ENCODE measurements at places on chromosomes 12 and 14. TPM values are rescaled to one million over a fixed set of nuclear protein-coding genes. Genes with fewer than 3 reads are reported as not detected.
A peak's percentile ranks its signal among the peaks of the same experiment; 100 is the strongest.

The TMPRSS12 gene
- not detected for total RNA-seq

The DPPA3 gene
- total RNA-seq = not detected

The SELPLG gene
- total RNA-seq = 0.42 TPM

The WNT1 gene
- not detected for total RNA-seq

The EML5 gene
- total RNA-seq = 0.96 TPM

The HOXC5 gene
- not detected for total RNA-seq

DNA sequence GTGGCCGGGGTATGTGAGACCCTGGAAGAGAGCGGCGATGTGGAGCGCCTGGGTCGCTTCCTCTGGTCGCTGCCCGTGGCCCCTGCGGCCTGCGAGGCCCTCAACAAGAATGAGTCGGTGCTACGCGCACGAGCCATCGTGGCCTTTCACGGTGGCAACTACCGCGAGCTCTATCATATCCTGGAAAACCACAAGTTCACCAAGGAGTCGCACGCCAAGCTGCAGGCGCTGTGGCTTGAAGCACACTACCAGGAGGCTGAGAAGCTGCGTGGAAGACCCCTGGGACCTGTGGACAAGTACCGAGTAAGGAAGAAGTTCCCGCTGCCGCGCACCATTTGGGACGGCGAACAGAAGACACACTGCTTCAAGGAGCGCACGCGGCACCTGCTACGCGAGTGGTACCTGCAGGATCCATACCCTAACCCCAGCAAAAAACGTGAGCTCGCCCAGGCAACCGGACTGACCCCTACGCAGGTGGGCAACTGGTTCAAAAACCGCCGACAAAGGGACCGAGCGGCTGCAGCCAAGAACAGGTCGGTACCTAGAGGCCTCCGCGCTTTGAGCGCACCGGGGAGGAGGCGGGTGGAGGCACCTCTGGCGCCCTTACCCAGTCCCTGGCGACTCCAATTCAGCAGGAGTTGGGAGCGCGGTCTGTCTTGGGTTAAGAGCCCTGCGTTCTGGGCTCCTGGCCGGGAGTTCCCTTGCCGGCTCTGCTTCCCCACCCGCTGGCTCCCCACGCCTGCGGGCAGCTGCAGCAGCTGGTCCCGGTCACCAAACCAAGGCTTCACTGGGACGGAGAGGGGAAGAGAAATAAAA is 700 bp downstream of the SIX6 start:
- DNase-seq = no peak

DNA sequence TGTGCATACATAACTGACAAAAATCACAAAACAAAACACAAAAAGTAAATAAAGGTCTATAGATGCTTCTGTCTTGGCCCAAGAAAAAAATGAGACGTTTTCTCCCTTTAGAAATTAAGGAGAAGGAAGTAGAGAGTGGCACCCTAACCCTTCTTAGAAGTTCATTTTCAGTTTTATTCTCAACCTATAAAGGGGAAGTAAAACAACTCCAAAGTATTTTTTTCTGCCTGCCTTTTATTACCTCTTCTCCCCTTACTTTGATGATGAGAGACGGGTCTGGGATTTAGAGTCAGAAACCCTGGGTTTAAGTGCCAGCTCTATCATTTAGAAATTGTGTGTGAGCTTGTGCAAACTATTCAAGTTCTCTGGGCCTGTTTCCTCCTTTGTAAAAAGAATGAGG is 2.8 kb downstream of the PRIM1 start:
- no peak for DNase-seq

DNA sequence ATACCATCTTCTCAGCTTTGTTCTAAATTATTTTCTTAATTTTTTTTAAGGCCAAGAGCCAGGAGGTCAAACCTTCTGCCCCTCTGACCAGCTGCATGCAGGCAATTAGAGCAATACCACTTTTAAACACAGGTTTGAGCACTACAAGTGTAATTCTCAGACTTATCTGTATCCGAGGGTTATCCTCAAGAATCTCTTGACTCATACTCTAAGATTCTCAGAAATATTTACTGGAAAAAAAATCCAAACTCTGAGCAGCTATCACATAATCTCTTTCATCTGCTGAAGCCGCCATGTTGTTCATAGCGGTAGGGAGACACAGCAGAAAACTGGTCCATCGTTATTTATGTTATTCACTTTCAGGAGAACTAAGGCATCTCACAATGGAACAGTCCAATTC is 27.4 kb upstream of the PTHLH start:
- DNase-seq = peak; percentile 65

GRCh38 chr12:89276860-89277259 is 75.4 kb downstream of the DUSP6 start:
- DNase-seq = no peak

DNA sequence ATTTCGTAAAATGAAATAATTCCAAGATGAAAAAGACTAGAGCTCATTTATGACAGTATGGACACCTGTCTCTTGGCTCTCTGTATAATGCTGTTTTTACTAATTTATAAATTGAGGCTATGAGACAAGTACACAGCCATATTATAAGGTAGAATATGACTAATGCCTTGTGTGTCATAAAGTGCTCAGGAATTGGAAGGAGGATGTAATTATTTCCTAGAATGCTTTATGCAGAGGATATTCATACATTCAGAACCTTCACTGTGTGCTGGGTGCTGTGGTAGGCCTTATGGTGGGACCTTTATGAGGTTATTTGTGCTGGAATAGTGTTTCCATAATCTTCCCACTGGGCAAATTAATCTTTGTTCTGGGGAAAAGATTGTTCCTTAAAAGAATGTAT is 13.3 kb downstream of the PCNX1 start:
- DNase-seq = no peak

- no peak for DNase-seq
Measured at GRCh38 chr12:8905546-8905945, 8.8 kb upstream of the PHC1 start.

DNA sequence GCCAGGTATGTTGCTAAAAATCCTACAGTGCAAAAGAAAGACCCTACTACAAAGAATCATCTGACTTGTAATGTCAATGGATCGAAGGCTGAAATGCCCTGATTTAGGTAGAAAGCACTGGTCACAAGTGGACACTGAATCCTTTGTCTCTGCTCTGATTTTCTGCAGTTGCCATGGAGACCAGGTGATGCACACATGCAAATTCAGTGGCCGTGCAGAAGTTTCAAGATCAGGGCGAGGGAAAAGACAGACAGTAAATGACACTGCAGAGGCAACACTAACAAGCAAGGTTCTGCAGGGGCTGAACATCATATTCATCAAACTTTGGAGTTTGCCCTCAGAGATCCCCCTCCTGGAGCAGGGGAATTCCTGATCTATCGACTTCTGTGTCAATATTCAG is 370.3 kb upstream of the TMEM132C start:
- no peak for DNase-seq

DNA sequence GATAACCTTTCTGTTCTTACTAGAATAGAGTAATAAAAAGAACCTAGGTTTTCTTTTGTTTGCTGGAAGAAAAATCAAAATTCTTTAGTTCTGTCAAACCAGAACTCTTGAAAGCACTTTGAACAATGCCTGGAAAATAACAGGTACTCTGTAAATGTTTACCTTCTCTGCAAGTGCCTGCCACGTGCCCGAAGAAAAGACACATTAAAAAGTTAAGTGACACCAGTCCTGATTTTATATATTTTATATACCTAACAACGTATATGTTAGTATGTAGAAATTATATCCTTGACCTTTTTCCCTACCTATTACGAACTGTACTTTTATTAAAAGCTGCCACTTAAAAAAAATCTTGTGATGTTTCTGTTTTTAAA is 976 bp downstream of the THAP2 start:
- DNase-seq = no peak

DNA sequence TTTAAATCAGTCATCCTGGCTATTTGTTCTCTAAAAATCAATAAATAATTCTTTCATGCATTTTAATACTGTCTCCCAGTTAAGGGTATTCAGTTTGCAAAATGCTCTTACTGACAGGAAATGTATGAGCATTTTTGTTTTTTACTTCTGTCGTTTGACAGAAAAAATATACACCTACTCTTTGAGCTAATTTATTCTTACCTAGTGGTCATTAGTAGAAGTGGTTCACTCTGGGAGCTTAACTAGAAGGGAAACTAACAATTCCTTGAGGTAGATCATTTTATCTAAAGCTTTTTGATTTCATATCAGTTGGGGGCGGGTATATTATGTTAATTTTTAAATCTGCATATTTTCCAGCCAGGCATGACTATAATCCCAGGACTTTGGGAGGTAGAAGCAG is 33.8 kb upstream of the PAPLN start:
- DNase-seq = no peak

DNA sequence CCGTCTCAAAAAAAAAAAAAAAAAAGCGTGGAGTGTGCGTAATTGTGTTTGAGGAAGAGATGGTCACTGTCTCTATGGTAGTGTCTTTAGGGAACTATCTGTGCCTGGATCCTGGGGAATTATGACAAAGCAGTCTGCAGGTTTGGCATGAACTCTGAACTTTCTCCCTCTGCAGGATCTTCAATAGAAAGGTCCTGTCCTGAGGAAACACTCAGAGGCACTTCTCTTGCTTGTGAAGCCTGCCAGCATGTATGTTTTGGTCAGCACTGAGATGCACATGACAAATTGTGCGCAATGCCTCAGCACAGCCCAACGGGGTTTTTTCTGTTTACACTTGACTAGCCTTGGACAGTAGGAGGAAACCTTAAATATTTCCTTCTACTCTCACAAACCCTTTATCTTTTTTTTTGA is 46.6 kb downstream of the ATF7 start:
- DNase-seq = no peak

- no peak for DNase-seq
Measured at GRCh38 chr12:1282670-1283315, 291.8 kb downstream of the ERC1 start.

DNA sequence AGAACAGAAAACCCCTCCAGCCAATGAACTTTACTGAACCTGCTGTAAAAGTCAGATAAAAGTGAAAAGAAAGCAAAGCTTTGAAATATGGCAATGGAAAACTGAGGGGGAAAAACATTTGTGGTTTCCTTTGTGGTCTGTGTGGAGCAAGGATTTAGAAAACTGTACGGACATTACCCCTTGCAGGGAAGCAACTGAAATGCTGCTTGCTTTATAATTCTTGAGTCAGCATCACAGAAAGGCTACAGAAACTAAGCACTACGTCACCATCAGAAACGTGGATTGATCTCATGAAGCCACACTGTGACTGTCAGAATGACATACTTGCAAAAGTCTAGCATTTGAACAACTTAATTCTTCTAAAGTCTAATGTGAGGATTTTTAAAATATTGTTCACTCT is 2.4 kb upstream of the KCNC2 start:
- DNase-seq = peak; percentile 12

- DNase-seq = no peak
Measured at GRCh38 chr12:105748806-105749600, 389.8 kb downstream of the NUAK1 start.

DNA sequence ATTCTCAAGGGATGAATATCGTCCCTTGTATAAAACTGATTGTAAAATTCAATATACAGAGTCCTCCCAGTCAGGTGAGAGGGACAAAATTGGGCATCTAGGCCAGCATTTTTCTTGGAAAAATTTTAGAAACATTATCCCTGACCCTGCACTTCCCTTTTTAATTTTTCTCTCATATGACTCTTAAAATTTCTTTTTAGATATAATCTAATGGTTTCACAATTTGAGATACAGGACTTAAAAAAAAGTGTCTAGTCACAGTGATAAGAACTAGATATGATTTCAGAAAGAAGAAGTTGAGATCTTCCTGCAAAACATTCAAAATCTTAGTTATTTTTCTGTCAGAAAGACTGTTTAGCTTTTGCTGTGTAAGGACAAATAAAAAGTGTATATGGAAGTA is 270.8 kb upstream of the PPFIA2 start:
- no peak for DNase-seq

DNA sequence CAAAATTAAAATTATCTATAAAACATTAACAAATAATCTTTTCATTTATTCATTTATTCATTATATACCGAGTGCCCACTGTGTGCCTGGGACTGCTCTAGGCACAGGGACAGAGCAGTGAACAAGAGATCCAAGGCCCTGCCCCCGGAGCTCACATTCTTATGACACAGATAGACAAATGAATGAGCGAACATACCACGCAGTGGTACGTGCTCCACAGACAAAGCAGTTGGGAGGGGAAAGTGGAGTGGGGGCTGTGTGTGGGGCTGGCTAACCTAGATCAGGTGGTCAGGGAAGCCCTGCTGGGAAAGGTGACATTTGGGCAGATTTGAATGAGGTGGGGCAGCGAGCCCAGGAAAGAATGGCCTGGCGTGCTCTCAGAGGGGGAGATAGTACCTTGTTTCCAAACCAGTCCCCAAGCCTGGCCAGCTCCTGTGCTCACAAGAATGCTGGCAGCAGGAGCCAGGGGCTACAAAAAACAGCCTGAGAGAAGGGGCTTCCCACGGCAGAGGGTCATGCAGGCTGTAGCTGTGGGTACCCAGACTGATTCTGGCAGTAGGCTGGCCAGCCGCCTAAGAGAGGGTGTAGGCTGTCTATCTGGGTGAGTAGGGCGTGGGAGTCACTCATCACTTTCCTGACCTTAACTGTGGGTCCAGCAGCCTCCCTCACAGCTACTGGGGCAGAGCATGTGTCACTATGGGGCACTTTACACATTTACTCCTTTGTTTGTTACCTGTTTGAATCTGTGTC is 57.8 kb upstream of the ACTN1 start:
- no peak for DNase-seq

GRCh38 chr14:44135972-44136371 is 371.1 kb downstream of the FSCB start:
- DNase-seq = no peak

DNA sequence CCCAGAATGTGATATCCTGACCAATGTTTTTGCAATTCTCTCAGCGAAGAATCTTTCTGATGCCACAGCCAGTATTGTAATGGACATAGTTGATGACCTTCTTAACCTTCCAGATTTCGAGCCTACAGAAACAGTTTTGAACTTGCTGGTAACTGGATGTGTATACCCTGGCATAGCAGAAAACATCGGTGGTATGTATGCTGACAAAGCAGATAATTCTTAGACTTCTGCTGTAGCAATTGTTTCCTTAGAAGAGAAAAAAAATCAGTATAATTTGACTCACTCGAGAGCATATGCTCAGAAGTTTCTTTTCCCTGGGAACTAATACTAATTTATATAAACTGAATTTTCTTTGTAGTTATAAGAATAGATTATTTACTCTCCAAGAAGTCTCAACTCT is 58.2 kb downstream of the UTP20 start:
- DNase-seq = no peak

DNA sequence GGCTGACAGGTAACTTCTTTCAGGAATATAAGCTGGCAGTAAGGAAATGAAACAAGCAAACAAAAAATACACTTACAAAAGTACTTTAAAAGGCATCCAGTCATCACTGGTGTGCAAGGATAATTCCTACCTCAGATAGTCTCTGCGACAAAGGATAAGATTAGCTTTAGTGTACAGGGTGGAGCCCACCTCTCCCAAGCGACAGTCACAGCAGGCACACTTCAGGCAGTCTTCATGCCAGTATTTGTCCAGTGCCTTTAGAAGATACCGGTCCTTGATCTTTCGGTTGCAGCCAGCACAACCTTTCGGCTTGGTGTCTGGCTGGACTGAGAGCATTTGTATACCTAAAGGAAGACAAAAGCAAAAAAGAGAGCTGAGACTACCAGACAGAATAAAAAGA is 5.4 kb downstream of the LMO3 start:
- no peak for DNase-seq
